ENCODE measurements at places on chromosomes 2 and 18. TPM values are rescaled to one million over a fixed set of nuclear protein-coding genes. Genes with fewer than 3 reads are reported as not detected.

Gene SERPINB4
- total RNA-seq, result not detected

Gene OTOS
- not detected for total RNA-seq

Gene ABCG8
- total RNA-seq, result not detected

Gene ADD2
- total RNA-seq, result not detected

- no peak for DNase-seq
Measured at GRCh38 chr18:38494065-38494464, 928.5 kb upstream of the CELF4 start.

GRCh38 chr2:15399241-15399640, 161.9 kb downstream of the NBAS start:
- DNase-seq, result no peak

DNA sequence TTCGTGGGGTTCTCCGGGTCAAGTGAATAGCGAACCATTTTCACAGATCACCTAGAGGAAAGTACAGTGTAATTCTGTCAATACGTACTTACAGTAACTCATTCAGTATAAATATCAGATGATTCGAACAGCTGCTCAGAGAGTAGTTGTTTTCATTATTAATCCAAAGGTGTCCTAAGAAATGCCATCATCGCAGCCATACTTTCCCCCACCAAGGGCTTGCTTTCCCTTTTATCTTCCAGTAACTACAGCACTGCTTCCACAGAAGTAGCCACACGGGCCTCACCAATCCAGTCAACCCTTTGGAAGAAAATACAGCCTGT, 4.5 kb upstream of the C18orf32 start:
- no peak for DNase-seq

- DNase-seq, result no peak
Measured at GRCh38 chr2:38093527-38094165, 17.7 kb upstream of the CYP1B1 start.

- peak; percentile 62 for DNase-seq
Measured at GRCh38 chr2:131431336-131431735, 44.6 kb upstream of the TUBA3D start.

GRCh38 chr2:205802065-205802464, 119.8 kb downstream of the NRP2 start:
- peak; percentile 35 for DNase-seq

- peak; percentile 49 for DNase-seq
Measured at GRCh38 chr18:45248240-45248903, 366.9 kb upstream of the SLC14A2 start.
